AG08396 (cell line): ENCODE measurements at places on chromosomes 7 and 10.

GRCh38 chr10:11806706-11807105 lies 16.4 kb upstream of the PROSER2 start:
- no peak for DNase-seq

DNA sequence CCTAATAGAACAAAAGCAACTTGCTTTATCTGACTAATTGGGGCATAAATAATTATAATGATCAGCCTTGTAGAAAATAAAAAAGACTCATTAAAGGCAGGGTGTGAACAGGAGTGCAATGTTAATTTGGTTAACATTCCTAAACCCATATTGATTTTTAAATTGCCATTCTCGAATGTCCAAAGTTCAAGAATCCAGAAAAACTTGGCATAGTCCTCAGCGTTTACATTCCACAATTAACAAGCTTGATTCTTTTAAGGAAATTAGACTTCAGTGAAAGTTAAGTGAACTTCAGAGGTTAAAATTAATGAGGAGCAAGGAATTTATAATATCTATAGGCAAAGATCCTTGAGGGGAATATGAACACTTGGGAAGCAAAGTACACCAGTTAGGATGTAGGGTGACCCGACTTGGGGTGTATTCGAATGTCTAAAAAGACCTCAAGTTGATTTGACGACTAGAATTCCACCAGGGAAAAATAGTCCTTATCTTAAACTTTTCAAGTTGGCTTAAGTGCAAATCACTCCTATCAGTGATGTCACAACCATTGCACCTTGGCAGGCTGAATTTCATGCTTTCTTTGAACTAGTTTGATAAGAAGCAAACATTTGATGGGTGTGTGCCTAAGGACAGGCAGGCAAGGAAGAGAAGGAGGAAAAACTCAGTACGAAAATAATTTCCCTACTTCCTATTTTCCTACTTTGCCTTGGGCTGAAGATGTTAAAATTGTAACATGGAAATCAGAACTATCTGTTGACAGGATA lies 830.4 kb upstream of the COBL start:
- no peak for DNase-seq

DNA sequence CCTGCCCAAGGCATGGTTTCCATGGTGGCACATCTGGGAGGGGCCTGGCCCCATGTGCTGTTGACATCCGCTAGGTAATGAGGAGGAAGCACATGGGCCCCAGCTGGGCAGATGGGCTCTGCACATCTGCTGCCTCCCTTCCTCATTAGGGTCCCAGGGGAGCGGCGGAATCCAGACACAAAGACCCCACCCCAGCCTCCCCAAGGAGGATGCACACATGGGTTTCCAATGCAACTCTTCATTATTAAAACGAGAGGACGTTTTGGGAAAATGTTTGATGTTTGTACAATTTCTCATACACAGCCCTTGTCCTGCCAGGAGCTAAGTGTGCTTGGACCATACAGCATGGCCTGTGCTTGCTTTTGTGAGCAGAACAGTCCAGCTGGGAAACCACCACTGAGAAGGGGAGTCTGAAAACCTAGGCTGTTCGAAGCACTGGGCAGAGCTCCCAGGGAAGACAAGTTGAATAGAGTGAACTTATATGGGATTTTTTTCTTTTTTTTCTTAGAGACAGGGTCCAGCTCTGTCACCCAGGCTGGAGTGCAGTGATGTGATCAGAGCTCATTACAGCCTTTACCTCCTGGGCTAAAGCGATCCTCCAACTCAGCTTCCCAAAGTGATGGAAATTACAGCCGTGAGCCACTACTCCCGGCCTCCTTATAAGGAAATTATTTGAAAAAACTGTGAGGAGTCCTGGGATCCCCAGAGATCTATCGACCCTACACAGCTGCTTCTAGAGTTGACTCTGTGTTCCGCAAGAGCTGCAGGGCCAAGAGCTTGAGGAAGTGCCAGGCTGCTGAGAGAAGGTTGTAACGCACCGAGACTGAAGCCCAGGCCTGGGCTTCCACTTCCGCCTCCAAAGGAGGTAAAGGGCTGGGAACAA lies 23.4 kb downstream of the FAM107B start:
- no peak for DNase-seq

GRCh38 chr7:5564894-5565293 lies 141.3 kb upstream of the TNRC18 start:
- DNase-seq, result no peak

DNA sequence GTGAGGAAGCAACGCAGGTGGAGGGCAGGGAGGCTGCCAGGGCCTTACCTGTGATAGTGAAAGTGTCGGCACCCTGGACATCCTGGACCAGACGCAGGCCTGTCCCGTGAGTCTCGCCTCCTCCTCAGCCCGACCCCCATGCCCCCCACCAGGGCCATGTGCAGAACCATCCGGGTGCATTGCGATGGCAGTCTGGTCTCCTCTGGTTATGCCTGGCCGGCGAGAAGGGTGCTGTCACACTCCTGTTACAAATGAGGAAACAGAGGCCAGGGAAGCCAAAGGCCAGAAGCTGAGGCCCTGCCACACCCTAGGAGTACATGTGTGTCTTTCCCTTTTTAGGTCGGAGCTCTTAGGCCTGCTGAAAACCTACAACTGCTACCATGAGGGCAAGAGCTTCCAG lies 7.2 kb downstream of the DEPP1 start:
- no peak for DNase-seq
